Naive thymus-derived CD4-positive, alpha-beta T cell (primary cell): ENCODE measurements at places on chromosomes 2 and 18.

- no peaks in the 10 kb centered on the region for H3K36me3 ChIP-seq
- no peak overlapping the region for H3K27ac ChIP-seq
- H3K27me3 ChIP-seq = no peaks in the 10 kb centered on the region
Measured at GRCh38 chr2:160345071-160345764, 145.1 kb upstream of the ITGB6 start.

- peaks cover 11% of the 10 kb centered on the region for H3K4me1 ChIP-seq
- no peak overlapping the region for H3K4me3 ChIP-seq
- no peaks in the 10 kb centered on the region for H3K36me3 ChIP-seq
- DNase-seq = no peak
- H3K27me3 ChIP-seq = no peaks in the 10 kb centered on the region
- H3K27ac ChIP-seq = no peak overlapping the region
Measured at GRCh38 chr2:9655441-9656269, 24.9 kb upstream of the YWHAQ start.

DNA sequence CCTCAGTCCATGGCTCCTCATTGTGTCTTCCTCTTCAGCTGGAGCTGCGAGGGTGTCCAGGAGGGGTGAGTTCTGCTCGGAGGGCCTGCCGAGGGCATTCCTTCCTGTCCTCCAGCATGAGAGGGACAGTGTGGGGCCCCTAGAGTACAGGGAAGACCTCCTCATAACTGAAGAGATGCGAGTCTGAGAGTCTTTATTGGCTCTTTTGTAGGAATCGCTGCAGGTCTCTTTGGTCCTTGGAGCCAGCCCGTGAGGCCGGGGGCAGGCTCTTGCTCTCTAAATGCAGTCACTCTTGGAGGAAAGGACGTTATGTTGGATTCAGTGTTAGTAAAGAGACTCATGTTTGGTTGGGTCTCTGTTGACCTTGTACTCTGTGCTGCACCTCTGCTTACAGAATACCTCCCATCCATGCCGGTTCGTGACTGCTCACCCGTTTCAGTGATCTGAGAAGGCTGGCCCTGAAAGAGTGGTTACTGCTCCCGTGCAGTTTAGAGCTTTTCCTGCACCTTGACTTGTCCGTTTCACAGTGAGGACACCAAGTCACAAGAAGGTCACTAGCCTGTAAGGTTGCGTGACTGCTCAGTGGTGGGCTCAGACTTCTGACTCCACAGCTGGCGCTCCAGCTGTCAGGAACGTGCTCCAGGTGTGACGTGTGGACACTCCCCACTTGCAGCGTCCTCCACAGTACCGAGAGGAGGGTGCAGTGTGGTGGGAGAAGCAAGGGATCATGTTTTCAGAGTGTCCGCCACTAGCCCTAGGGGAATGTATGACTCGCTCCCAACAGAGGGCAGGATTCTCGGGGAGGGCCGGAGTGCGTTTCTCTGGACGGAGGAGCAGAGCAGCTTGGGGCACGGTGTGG, 7.8 kb downstream of the ATG4B start:
- no peak for DNase-seq
- no peaks in the 10 kb centered on the region for H3K36me3 ChIP-seq
- no peaks in the 10 kb centered on the region for H3K4me1 ChIP-seq

GRCh38 chr2:149572102-149572953, 15.2 kb downstream of the MMADHC start:
- DNase-seq = no peak
- H3K4me3 ChIP-seq = no peak overlapping the region
- H3K27ac ChIP-seq = no peak overlapping the region

DNA sequence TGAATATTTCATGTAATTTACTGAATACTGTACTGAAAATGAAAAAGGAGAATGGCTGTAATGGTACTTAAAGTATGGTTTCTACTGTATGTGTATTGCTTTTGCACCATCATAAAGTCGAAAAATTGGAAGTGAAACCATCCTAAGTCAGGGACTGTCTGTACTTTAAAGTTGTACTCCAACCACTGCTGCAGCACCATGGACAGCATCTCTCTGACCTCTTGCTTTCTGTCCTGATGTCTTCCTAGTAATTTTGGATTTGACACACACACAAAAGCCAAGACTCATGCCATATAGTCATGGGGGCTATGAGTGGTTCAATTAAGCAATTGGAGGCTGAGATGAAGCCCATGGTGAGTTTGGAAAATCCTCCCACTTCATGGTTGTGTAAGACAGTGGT, 256.3 kb upstream of the PKDCC start:
- no peaks in the 10 kb centered on the region for H3K4me1 ChIP-seq
- H3K27ac ChIP-seq = no peak overlapping the region
- no peak overlapping the region for H3K4me3 ChIP-seq
- no peaks in the 10 kb centered on the region for H3K36me3 ChIP-seq
- DNase-seq = peak; percentile 1
